Activated naive CD8-positive, alpha-beta T cell treated with anti-CD3 and anti-CD28 coated beads for 36 hours (primary cell): ENCODE measurements at places on chromosomes 11 and 22. TPM values are rescaled to one million over a fixed set of nuclear protein-coding genes. Genes with fewer than 3 reads are reported as not detected.
A peak's percentile ranks its signal among the peaks of the same experiment; 100 is the strongest.

TNNI2 gene
- not detected for total RNA-seq

DNA sequence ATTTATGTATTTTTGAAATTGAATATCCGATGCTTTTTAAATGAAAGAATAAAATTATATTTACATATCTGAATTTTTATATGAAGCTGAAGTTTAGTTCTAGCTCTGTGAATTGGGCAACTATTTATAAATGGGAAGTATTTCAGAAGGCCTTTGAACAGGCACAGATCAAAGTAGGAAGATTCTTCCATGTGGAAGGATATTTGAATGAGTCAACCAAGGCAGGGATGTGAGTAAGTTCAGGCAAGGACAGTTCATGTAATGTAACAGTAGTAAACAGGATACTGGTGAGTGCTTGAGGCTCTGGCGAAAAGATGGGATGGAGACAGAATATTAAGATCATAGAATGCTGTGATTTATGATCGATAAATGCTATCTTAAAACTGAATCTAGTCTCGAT is 417.8 kb upstream of the CCDC179 start:
- no peak overlapping the region for H3K4me3 ChIP-seq
- no peaks in the 10 kb centered on the region for H3K4me1 ChIP-seq

GRCh38 chr11:17634776-17635550 is 84.4 kb upstream of the MYOD1 start:
- no peaks in the 10 kb centered on the region for H3K4me1 ChIP-seq
- H3K4me3 ChIP-seq = no peak overlapping the region
- DNase-seq = no peak
- H3K36me3 ChIP-seq = no peaks in the 10 kb centered on the region

GRCh38 chr11:76656050-76656531 is 14.5 kb downstream of the LRRC32 start:
- no peak overlapping the region for H3K27ac ChIP-seq
- H3K36me3 ChIP-seq = no peaks in the 10 kb centered on the region
- no peaks in the 10 kb centered on the region for H3K4me1 ChIP-seq
- DNase-seq = no peak
- no peak overlapping the region for H3K4me3 ChIP-seq

DNA sequence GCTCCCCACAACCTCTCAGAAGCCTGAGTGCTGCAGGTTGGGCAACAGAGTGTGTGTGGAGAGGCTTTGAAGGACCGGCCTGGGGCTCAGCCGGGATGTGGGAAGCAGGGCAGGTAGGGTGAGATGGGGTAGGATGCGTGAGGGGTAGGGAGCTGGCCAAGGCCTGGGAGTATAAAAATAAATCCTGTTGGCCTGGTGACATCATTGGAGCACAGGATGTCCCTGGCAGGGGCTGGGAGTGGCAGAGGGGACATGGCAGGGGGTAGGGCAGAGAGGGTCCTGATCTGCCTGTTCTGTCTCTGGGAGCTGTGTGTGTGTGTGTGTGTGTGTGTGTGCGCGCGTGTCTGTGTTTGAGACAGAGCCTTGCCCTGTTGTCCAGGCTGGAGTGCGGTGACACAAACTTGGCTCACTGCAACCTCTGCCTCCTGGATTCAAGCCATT is 28.6 kb downstream of the TEF start:
- H3K4me3 ChIP-seq = no peak overlapping the region
- H3K27ac ChIP-seq = peak overlapping the region; percentile 75
- DNase-seq = no peak

- DNase-seq = peak; percentile 34
- H3K27ac ChIP-seq = no peak overlapping the region
- no peaks in the 10 kb centered on the region for H3K36me3 ChIP-seq
- no peaks in the 10 kb centered on the region for H3K27me3 ChIP-seq
- H3K4me1 ChIP-seq = peaks cover 13% of the 10 kb centered on the region
Observed at GRCh38 chr11:44955015-44955738, 4.5 kb upstream of the TP53I11 start.

GRCh38 chr11:69138265-69138664 is 17.5 kb upstream of the SMIM38 start:
- H3K4me3 ChIP-seq = no peak overlapping the region
- H3K36me3 ChIP-seq = peaks cover 11% of the 10 kb centered on the region
- H3K27ac ChIP-seq = no peak overlapping the region
- no peaks in the 10 kb centered on the region for H3K27me3 ChIP-seq
- peaks cover 7% of the 10 kb centered on the region for H3K4me1 ChIP-seq

PITPNB gene
- 109 TPM for total RNA-seq

KDM4E gene
- total RNA-seq = not detected

GRCh38 chr11:128879817-128880216 is 11.3 kb upstream of the KCNJ5 start:
- peaks cover 23% of the 10 kb centered on the region for H3K27me3 ChIP-seq
- H3K27ac ChIP-seq = no peak overlapping the region
- DNase-seq = no peak
- H3K4me1 ChIP-seq = no peaks in the 10 kb centered on the region
- no peaks in the 10 kb centered on the region for H3K36me3 ChIP-seq

- H3K36me3 ChIP-seq = no peaks in the 10 kb centered on the region
- no peak overlapping the region for H3K4me3 ChIP-seq
- no peaks in the 10 kb centered on the region for H3K27me3 ChIP-seq
- no peak for DNase-seq
Observed at GRCh38 chr22:39470451-39471291, 13.9 kb downstream of the MGAT3 start.

DNA sequence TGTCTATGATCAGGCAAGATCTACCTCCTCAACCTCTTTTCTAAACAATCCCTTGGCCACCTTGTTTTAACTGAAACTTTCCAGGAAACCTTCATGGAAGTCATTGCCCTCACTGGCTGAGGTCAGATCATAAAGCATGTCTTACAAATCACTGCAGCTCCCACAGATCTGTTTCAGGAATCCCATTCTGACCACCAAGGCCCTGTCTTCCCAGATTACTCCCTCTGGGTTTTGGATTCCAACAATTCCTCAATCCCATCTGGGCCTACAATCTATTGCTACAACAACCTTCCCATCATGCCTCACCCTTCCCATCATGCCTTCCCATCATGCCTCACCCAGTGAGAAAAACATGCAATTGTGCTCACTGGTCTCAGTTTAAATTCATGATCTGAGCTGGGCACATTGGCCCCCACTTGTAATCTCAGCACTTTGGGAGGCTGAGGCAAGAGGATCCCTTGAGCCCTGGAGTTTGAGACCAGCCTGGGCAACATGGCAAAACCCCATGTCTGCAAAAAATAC is 15.9 kb downstream of the ADAMTS15 start:
- no peaks in the 10 kb centered on the region for H3K36me3 ChIP-seq
- DNase-seq = no peak
- no peak overlapping the region for H3K4me3 ChIP-seq
- H3K27ac ChIP-seq = no peak overlapping the region
- no peaks in the 10 kb centered on the region for H3K4me1 ChIP-seq

DNA sequence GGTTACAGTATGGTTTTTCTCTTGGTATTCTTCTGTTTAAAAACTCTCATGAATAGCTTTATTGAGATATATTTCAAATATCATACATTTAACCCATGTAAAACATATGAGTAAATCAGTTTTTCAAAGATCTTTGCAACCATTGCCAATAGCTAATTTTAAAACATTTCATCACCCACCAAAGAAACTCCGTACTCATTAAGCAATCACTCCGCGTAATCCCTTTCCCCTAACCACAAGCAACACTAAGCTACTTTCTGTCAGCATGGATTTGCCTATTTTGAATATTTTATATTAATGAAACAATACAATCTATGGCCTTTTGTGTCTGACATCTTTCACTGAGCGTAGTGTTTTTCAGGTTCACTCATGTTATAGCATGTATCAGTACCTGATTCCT is 697.9 kb upstream of the ANO5 start:
- no peaks in the 10 kb centered on the region for H3K36me3 ChIP-seq
- H3K4me1 ChIP-seq = no peaks in the 10 kb centered on the region
- no peak overlapping the region for H3K4me3 ChIP-seq
- DNase-seq = no peak

DDI1 gene
- total RNA-seq = not detected

DNA sequence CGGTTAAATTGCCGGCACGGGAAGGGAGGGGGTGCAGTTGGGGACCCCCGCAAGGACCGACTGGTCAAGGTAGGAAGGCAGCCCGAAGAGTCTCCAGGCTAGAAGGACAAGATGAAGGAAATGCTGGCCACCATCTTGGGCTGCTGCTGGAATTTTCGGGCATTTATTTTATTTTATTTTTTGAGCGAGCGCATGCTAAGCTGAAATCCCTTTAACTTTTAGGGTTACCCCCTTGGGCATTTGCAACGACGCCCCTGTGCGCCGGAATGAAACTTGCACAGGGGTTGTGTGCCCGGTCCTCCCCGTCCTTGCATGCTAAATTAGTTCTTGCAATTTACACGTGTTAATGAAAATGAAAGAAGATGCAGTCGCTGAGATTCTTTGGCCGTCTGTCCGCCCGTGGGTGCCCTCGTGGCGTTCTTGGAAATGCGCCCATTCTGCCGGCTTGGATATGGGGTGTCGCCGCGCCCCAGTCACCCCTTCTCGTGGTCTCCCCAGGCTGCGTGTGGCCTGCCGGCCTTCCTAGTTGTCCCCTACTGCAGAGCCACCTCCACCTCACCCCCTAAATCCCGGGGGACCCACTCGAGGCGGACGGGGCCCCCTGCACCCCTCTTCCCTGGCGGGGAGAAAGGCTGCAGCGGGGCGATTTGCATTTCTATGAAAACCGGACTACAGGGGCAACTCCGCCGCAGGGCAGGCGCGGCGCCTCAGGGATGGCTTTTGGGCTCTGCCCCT is 529 bp upstream of the CCND1 start:
- no peak overlapping the region for H3K27ac ChIP-seq
- H3K36me3 ChIP-seq = no peaks in the 10 kb centered on the region
- H3K4me3 ChIP-seq = no peak overlapping the region
- peaks cover 11% of the 10 kb centered on the region for H3K4me1 ChIP-seq
- peaks cover 59% of the 10 kb centered on the region for H3K27me3 ChIP-seq

DSCAML1 gene
- 0.87 TPM for total RNA-seq

TPBGL gene
- 0.20 TPM for total RNA-seq

GRCh38 chr22:32877196-32877595 is 75.7 kb downstream of the TIMP3 start:
- peaks cover 10% of the 10 kb centered on the region for H3K4me1 ChIP-seq
- no peaks in the 10 kb centered on the region for H3K27me3 ChIP-seq
- DNase-seq = no peak

LRRC56 gene
- 2.2 TPM for total RNA-seq

- peaks cover 5% of the 10 kb centered on the region for H3K36me3 ChIP-seq
- H3K4me3 ChIP-seq = no peak overlapping the region
- H3K27ac ChIP-seq = no peak overlapping the region
- H3K4me1 ChIP-seq = no peaks in the 10 kb centered on the region
Observed at GRCh38 chr11:68128682-68129327, 7.6 kb upstream of the CHKA start.

GRCh38 chr11:71449596-71449995 is 1.4 kb upstream of the DHCR7 start:
- peaks cover 42% of the 10 kb centered on the region for H3K4me1 ChIP-seq
- peaks cover 40% of the 10 kb centered on the region for H3K36me3 ChIP-seq
- H3K27ac ChIP-seq = peak overlapping the region; percentile 85
